Memory B cell (primary cell): ENCODE measurements at places on chromosomes 5 and 9.

DNA sequence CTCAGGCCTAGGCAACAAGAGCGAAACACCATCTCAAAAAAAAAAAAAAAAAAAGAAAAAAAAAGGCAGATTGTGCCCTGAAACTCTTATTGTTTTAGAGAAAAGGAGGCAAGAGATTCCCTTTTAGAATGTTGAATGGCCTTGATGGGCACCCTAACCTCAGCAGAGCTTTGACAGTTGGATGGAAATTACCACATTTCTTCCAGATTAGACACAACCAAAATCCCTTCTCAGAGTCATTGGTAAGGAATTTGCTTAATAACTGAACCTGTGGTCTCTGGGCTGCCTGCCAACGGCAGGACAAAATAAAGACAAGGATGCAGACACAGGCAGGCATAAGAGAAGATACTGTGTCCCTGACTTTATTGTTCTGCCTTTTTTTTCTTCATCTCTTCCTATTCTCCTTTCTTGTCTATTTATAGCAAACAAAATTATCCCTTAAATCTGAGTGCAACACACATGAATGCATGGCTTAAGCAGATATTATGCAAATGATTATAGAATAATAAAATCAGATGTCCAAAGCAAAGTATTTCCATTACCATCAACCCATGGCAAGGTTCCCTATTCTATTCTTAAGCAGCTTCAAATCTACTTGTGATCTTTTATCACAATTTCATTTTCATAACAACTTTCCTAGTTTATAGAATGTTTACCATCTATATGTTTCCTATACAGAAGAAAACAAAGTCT, 37.3 kb upstream of the TRIO start:
- no peak for DNase-seq

DNA sequence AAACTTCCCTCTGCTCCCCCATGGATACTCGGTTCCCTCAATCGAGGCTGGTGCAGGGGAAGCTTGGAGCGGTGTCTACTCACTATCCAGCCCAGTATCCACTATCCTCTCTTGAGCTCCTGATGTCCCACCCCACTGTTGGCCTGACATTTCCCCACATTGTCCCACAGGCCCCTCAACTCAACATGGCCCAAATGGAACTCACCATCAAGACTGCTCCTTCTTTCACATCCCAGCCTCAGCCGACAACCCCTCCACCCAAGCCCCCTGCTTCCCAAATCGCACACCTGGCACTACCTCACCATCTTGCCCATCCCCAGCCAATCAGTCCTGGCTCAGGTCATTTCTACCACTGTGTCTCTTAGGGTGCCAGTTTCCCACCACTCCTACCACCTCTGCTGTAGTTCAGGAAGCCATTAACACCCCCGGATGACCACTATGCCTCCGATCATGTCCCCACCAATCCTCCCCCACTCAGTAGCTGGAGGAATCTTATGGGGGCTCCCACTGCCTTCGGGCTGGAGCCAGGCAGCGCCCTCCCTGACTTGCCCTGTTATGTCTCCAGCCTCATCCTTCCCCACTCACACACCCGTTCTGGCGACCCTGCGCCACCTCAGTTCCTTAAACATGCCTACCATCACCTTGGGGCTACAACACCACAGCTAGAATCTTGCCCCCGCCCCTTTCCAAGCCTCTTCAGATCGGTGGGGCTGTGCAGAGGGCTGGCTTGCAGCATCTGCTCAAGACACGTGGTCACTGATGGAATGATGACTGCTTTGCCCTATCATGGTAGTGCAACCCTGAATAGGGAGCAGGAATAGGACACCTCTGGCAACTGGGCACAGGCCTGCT, 273.6 kb downstream of the FSTL4 start:
- DNase-seq = no peak

- no peak for DNase-seq
Measured at GRCh38 chr9:119667916-119668315, 298.7 kb upstream of the BRINP1 start.

DNA sequence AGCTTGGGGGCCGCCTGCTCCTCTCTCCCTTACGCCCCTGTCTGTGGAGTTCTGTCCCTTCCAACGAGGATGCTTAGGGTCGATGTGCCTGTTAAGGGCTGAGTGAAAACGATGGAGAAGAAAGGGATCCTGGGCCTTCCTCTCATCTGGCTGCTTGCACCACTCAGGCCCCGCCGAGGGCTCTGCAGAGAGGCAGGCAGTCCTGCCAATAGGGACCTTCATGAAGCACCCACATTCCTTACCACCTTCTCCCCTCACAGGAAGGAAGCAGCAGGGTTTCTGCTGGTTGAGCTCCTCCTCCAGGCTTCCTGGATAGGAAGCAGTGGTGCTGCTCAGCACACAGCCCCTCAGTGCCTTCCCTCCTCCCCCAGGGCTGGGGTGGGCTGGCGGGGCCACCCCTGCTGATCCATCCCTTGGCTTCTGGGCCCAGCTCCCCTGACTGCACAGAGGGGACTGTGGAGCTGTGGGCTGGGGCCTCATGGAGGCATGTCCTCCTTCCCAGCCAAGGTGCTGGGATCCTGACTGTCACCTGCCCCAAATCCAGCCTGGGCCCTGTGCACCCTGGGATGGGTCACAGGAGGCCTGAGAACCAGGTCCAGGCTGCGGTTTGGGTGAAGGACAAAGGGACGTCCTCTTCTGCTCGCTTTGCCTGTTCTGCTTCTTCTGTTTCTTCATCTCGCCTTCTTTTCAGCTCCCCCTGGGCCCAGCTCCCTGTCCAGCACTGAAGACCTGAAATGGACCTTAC, 50.5 kb downstream of the AHRR start:
- DNase-seq = peak; percentile 4

DNA sequence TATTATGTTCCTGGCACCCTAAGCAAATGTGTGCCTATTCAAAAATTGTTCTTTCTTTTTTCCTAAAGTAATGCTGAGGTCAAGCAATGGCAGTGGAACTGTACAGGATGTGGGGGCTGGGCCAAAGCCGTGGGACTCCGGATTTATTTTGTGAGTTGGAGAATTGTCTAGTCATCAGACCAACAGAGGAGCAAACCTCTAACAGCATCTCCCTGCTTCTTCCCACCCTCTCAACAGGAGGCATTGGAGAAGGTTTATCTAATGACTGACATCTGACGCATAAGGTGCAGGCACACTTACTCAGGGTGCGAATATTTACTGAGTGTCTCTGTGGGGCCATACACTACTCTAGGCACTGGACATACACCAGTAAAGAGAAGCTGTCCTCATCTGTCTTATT, 38.6 kb downstream of the MARCHF11 start:
- no peak for DNase-seq
